ENCODE measurements at places on chromosomes 1 and 21.

DNA sequence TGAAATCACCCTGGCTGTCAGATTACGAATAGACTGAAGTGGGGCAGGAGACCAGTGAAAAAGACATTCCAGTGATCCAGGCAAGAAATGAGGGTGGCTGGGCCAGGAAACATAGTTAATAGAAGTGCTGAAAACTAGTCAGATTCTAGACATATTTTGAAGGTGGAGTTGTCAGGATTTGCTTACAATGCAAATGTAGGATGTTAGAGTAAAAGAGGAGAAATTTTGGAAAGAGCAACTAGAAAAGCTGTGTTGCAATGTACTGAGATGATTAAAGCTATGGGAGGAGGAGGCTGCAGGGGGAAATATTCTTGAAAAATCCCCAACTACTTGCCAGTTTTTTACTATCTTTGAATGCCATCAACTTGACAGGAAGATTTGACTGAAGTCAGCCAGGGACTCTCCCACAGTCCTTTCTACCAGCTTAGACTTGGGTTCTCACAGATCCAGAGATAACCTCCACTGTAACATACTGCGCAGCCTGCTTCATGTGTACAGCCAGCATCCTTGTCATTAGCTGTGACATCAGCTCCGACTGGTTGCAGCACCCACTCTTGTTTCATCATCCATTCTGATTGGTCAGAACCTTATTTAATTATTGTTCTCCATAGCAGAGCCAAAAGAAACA, 109.7 kb downstream of the TSEN15 start:
- DNase-seq = peak; percentile 98

GRCh38 chr1:223674119-223674890, 8.8 kb upstream of the CAPN8 start:
- DNase-seq = no peak

- no peak for DNase-seq
These were observed 39.3 kb downstream of the TCP10L start for GRCh38 chr21:32545948-32546441.

DNA sequence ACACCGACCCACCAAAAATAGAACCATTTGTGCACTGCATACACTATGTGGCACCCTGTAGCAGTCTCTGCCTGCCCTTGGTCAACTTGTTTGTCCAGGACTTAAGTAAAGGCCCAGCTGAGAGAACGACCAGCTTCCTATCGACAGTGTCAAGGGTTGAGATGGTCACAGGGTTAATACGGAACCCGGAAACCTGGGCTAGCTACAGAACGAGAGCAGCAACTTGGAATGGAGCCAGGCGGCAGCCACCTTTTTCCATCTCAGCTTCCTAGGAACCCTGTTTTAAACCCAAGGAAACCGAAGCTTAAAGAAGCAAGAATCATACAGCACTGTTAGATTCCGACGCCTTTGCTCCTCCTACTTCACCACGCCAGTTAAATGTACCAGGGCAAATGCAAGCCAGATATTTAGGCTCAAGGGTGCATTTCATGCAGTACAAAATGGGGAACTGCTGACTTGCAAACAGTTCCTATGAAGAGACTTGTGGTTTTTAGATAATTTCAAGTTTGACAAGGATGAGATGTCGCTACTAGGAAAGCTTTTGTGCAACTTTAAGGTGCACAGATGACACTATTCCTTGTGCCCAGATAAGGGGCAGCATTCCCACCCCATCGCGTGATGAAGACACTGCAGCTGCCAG, 35.5 kb downstream of the SLC66A1 start:
- no peak for DNase-seq

DNA sequence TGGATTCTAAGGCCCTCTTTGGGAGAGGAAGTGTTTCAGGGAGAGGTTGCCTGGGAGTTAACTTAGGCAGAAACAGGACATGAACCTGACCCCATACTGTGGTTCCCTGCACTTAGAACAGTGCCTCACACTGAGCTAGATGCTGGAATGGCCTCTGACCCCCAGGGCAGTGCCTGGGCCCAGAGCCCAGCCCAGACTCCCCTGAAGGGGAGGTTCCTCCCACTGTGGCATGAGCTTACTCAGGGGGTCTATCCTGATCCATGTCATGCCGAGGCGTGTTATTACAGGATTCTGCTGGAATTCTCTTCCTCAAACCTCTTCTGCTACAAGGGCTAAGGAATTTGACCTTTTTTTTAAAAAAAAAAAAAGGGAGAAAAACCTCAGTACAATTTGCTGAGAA, 72.2 kb downstream of the MRPL37 start:
- DNase-seq = no peak

DNA sequence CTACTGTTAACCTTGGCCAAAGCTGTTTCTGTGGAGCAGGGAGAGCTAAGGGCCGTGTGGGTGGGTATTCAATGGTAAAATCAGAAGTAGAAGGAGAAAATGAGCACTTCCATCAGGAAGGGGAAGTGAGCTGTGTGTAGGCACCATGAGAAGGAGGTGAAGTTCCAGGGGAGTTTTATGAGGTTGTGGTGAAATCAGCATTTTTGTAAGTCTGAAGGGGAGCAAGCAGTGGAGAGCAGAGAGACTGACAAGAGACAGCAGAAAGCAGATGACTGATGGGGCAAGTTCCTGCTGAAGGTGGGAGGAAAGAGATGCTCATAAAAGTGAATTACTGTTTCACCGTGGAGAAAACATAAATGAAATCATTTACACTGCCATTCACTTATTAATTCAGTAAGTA, 2.7 kb upstream of the GPR88 start:
- no peak for DNase-seq

- DNase-seq = no peak
These were observed 9.7 kb upstream of the C1orf198 start for GRCh38 chr1:230877924-230878590.

- DNase-seq = no peak
These were observed at the start of gene IL22RA1 for GRCh38 chr1:24142546-24143534. TSS of gene IL22RA1 (minus strand) at chr1:24143140. CDS start at chr1:24143082, 58 bp downstream.

GRCh38 chr1:170881268-170882265, 53.8 kb upstream of the MROH9 start:
- peak; percentile 51 for DNase-seq

GRCh38 chr1:1137256-1138045, 21.6 kb upstream of the C1orf159 start:
- no peak for DNase-seq

GRCh38 chr1:223785808-223786207, 59.9 kb downstream of the TP53BP2 start:
- no peak for DNase-seq

DNA sequence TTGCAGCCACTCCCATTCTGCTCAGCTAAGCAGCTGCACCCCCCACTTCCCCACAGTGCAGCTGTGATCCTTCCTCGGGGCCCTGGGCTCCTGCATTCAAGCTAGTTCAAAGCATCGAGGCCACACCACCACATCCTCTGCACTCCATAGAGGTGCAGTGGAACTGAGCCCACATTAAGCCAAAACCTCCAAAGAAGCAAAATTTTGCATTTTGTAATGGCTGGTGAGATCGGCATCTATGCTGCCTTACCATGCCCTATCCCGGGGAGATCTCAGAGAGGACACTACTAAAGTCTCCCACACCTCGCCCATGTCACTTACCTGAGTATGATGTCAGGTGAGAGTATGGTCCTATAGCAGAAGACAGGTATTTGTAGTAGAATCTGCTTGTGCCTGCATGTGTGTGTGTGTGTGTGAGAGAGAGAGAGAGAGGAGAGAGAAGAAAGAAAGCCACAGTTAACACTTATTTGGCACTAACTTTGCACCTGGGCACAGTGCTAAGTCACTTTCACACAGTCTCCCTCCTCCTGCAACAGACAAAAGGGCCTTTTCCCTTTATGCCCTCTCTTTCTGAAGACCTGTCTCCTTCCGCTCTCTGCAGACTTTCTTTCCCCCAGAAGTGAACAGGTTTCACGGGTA, 89.8 kb downstream of the KIF14 start:
- no peak for DNase-seq

GRCh38 chr1:160097151-160097910, 1.1 kb downstream of the IGSF8 start:
- peak; percentile 19 for DNase-seq

DNA sequence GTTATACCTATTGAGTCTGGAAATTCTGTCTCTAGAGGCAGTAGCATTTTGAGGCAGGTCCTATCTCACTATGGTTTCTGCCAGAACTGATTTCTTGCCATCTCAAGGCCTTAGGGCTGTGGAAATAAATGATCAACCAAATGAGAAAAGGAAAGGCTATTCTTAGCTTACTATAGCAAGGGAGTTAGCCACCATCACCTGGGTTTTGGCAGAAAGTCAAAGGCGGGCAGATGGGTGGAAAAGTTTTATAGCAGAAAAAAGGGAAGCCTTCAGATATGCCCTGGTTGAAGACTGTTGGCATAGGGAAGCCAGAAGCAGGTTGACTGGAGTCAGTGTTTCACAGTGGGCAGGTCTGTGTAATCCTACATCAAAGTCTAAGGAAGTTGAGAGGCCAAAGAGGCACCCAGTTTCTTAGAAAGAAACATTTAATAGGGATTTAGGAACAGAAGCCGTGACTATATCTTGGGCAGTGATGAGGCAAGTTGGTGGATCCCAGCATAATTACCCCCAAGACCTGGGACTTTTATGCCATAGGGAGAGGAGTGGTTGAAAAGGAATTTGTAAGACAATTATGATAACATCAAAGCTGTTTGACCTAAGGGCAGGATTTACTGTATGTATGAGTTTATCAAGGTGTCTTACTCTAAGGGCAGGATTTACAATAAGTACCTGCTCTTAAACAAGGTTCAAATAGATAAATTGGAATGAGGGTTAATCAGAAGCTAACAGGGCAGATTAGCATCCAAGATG, 29.7 kb downstream of the CTH start:
- peak; percentile 89 for DNase-seq

DNA sequence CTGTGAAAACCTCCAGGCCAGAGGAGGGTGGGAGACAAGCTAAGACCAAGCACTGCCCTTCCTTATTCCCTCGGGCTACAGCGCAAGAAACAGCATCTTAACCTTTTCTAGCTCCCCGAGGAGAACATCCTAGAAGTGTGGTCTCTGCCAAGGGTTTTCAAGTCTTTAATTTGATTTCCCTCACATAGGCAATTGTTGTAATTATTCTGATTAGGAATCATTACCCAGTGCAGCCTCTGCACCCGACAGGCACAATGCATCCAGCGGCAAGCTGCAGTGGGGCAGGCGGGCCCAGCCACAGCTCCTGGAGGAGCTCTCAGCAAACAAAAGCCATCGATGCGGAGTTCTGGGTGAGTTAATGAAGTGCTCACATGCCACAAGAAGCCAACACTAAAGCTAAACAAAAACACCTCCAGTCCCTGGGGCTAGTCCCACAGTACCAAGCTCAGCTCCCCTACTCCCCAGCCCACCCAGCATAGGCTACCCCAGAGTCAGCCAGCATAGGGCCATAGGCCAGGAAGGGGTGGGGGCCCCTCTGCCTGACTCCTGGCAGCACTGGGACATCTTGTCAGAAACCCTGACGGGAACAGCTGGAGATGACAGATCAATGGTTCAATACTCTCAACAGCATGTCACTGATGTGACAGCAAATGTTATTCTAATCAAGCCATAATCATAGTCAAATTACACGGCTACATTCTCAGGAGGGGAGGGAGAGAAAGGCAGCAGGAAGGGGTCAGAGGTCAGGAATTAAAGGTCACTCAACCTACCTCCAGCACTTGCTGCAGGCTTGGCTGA, 42.5 kb downstream of the ERI3 start:
- DNase-seq = no peak

- DNase-seq = peak; percentile 56
These were observed 33.3 kb downstream of the RCC2 start for GRCh38 chr1:17405898-17406759.
